ENCODE measurements at places on chromosomes 13 and 19.

DNA sequence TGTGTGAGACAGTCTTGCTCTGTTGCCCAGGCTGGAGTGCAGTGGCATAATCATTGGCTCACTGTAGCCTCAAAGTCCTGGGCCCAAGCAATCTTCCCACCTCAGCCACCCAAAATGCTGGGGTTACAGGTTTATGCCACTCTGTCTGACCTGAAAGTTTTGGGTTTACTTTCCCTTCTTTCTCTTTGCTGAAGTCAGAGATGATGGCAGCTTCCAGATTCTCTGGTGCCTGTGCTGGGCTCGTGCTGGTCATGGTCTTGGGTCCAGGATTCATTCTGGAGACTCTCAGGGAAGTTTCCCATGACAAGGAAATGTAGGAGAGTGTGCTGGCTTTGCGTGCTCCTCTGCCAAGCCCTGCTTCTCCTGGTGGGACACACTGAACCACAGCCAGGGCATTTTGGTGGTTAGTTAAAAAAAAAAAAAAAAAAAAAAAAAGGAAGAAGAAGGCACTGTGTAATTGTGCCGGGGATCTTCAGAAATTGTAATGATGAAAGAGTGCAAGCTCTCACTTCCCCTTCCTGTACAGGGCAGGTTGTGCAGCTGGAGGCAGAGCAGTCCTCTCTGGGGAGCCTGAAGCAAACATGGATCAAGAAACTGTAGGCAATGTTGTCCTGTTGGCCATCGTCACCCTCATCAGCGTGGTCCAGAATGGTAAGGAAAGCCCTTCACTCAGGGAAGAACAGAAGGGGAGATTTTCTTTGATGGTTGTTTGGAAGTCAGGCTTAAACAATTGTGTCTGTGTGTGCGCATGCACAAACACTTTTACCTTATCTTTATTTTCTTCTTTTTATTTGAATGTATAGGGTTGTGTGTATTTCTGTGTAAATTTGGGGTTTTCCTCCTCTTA is at the start of gene ALOX5AP:
Gene ALOX5AP (plus strand): TSS at position 519 of the 847 bp plus-strand sequence. CDS start 63 bp downstream, at position 582.
- no peak for DNase-seq

GRCh38 chr13:46992383-46992952 is 95.6 kb upstream of the HTR2A start:
- DNase-seq, result no peak

GRCh38 chr19:16919496-16919895 is 30.7 kb downstream of the F2RL3 start:
- no peak for DNase-seq

DNA sequence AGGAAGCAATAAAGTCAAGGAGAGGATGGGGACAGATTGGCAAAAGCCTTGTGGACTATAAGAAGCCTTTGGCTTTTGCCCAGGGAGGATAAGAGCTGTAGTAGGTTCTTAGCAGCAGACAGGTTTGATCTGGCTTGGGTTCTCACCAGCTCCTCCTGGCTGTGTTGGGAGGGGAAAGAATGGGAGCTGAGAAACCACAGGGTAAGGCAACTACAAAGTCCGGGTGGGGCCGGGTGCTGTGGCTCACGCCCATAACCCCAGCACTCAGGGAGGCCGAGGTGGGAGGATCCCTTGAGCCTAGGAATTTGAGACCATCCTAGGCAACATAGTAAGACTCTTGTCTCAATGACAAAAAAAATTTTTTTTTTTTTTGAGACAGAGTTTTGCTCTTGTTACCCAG is 20.6 kb downstream of the NECTIN2 start:
- DNase-seq, result no peak

GRCh38 chr13:30696278-30697176 is 38.8 kb upstream of the ALOX5AP start:
- DNase-seq, result no peak

DNA sequence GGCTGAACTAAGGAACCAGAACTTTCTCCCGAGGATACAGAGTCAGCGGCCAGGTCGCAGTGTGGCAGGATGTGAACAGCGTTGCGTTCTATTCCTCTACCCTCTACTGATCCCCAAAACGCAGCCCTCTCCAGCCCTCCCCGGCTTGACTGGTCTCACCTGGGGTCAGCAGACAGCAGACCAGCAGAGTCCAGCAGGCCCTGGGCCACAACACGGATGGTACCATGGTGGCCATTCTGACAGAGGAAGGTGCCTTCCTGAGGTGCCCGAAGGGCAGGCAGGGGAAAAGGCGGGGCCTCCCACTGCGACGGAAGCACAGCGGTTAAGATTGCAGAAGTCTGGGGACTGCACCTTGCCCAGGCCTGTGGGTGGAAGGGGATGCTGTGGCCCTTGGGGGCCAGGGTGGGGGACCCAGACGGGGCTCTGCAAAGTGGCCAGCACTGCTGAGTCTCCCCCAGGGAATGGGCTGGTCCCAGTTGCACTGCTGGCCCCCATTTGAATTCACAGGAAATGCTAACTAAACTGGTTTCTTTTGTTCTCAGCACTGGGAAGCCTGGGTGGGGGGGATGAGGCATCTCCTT is at the start of gene ICAM3:
Gene ICAM3 (minus strand): TSS at position 245 of the 581 bp plus-strand sequence. CDS start 10 bp downstream, at position 235.
- no peak for DNase-seq

GRCh38 chr13:34401696-34402095 is 540.4 kb upstream of the NBEA start:
- no peak for DNase-seq

GRCh38 chr19:48539503-48540096 is 12.4 kb upstream of the SULT2B1 start:
- no peak for DNase-seq

GRCh38 chr13:100789968-100790367 is 115.4 kb upstream of the TMTC4 start:
- no peak for DNase-seq

- no peak for DNase-seq
Observed at GRCh38 chr13:83845106-83845505, 37.2 kb downstream of the SLITRK1 start.

DNA sequence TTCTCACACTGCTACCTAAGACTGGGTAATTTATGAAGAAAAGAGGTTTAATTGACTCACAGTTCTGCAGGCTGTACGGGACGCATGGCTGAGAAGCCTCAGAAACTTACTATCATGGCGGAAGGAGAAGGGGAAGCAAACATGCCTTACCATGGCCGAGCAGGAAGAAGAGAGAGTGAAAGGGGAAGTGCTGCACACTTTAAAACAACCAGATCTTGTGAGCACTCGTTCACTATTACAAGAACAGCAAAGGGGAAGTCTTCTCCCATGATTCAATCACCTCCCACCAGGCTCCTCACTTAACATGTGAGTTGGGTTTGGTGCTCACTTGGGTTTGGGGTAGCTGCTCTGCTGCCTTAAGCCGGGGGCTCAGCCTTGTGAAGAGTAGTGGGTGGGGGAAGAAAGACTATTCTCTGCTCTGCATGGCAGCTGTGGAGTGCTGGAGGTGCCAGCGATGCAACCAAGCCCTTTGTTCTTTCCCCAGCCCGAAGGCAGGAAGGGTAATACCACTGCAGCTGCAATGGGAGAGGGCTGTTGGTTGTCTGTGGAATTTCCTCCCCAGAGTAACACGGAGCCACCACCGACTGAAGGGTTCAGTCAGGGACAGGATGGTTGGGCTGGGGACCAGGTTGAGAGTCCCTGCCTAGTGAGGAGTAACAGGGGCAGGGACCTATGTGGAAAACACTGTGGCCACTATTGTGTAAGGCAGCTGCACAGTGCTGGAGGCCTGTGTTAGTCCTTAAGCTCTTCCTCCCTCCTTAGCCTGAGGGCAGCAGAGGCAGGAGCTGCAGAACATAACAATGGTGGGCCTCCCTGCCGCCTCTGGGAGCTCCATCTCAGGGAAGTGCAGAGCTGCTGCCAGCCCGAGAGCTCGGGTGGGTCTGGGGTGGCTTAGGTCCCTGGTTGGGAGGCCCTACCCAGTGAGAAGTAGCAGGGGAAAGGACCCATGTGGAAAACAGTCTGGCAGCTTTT is 1262.5 kb downstream of the EFNB2 start:
- no peak for DNase-seq

GRCh38 chr13:100040196-100040595 is 48.7 kb upstream of the PCCA start:
- DNase-seq, result no peak

DNA sequence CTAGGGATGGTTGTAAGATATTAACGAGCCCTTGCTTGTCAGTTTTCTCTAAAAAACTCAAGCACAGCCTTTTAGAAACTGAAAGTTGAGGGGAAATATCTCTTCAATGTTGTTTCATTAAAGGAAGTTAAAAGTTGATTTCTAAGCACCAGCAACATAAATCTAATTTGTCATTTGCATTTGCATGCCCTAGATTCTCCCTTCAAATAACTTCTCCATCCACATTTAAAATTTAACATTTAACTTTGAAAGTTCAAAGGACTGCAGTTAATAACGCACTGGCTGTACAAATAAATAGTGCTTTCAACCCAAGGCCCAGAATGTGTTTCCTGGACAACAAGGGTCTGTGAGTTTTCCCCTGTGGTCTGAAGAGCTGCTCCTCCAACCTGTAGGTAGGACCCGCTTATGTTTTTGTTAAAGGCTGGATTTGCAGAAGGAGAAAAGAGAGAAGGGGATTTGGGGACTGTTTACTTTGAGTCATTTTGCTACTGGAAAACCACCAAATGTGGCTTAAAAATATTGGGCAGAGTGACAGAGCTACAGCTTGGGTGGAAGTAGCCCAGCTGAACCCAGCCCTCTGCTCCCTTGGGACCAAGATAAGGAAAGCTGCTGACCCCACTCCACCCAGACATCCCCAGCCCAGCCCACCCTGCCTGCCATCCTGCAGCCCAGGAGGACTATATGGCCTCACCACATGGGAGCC is 39.8 kb downstream of the TNFRSF19 start:
- no peak for DNase-seq

- DNase-seq, result no peak
Observed at GRCh38 chr19:41862445-41862986, 2.5 kb downstream of the RPS19 start.

DNA sequence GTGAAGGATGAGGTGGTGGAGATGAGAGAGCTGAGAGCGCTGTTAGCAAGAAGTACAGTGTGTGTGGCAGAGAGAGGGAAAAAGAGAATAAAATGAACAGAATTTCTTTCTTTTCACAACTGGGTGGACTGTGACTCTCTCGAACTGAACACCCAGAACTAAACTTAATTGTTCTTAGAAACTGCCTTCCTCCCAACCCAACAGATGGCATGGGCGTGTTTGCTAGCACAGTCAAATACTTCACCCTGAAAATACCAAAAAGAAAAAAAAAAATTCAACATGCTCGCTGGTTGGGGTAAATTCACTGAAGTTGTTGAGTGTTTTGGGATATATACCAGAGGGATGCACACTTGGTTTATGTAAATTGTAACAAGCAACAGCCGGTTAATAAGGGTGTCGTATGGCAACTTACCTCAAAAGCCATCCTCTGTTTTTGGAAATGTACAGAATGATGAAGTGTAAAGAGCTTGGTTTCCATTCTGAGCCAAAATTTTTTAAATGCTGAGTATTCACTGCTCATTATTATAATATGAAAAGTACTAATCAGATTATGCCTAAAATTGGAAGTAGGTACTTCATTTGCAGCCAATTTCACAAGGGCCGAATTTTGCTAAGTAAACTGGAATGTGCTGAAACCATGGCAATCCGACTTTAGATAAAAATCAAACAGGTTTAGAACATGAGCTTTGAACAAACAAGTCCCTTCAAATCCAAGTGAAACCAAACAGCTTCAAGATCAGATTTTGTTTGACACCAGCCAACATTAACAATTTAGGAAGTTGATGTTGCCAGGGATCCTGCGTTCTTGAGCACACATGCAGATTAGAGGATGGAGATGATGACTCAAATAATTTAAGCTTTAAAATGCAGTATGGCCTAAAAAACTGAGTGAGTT is 115.8 kb downstream of the ZIC5 start:
- no peak for DNase-seq

GRCh38 chr13:97327086-97327485 is 105.0 kb downstream of the MBNL2 start:
- no peak for DNase-seq

DNA sequence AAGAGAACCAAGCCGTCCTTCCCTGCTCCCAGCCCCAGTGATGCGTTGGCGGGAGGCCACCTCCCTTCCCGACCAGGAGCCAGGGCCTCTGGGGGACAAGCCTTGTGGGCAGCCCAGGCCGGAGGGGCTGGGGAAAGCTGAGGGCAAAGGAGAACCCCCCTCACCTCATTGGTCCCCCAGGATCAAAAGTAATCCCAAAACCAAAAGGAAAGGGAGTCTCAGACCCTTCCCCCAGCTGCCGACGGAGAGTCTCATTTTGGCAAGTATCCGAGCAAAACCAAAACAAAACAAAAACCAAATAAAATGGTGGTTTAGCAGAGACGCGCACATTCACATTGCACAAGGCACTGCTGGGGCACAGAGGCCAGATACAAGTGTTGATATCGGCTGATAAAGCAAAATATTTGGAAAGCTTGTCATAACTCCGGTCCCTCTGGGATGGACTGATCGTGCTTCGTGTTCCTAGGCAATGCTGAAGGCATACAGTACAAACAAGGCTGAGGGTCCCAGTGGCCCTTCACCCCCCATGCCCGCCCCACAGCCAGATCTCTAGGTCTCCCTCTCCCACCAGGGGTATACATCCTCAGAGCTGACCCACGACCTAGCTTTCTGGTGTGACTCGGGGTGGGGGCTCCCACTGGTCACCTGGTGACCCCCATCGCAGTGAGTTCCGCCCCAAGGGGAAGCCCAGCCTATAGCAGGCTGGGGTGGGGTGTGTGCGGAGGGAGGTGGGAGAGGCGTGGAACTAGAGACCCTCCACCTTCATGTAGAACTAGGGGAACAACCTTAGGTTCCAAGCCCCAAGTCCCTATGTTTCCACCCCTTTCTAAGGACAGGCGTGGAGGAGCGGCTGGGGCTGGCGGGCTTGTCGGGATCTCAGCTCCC is 2.1 kb downstream of the CEBPA start:
- no peak for DNase-seq

All from amniotic stem cell (primary cell).